ENCODE measurements at places on chromosomes 1 and 21.

DNA sequence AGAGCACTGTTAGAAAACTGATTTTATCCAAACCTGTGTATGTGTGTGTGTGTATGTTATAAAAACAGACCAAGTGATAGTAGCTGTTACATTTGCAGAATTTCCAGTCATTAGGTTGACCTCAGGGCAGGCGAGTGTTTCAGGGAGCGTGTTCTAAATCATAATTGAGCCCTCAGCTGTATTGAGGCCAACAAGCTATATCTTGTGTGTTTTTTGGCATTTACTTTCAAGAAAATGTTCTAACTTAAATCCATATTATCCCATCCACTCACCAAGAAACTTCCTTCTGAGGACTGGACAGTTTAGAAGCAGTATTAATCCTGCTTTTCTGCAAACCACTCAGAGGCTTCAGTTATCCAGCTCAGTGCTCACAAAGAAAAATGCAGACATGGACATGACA is 12.0 kb downstream of the DDAH1 start:
- DNase-seq: no peak

GRCh38 chr1:198606020-198606438 is 32.8 kb upstream of the PTPRC start:
- no peak for DNase-seq

GRCh38 chr1:203640723-203641502 is 14.3 kb downstream of the ATP2B4 start:
- no peak for DNase-seq

DNA sequence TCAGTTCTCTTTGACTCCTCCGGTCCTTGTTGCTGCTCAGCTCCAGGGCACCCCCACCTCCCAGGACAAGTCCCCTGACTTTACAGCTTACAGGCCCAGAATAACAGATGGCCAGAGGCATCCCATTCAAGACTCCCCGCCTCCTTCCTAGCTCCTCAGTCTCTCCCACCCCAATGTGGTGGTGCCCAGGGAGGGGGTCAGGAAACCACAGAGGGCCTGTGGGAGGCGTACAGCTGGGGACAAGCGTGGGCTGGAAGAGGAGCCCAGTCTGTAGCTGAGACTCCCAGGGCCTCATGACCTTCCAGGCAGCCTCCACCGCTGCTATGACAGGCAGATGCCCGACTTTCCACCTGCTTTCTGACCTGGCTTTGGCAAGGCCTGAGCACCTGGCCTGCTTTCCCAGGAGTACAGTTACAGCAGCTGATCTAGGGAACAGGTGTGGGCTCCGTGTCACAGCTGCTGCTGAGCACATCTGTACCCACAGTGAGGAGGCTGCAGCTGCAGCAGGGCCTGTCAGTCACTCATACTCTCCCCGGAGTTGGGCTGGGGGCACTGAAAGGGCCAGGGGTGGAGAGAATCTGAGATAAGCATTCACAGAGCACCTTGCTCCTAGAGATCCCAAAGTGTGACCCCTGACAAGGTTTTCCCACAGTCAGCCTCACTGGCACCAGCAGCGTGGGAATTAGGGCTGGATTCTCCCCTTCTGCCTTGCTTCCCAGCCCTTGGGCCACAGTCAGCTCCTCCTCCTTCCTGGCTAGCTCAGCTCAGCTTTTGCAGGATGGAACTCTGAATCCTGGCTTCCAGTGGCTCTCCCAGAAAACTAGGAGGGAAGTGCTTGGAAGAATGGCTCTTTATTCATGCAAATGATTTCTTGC is 7.1 kb upstream of the NAV1 start:
- no peak for DNase-seq

- no peak for DNase-seq
Observed at GRCh38 chr1:191876631-191877030, 281.6 kb upstream of the RGS18 start.

DNA sequence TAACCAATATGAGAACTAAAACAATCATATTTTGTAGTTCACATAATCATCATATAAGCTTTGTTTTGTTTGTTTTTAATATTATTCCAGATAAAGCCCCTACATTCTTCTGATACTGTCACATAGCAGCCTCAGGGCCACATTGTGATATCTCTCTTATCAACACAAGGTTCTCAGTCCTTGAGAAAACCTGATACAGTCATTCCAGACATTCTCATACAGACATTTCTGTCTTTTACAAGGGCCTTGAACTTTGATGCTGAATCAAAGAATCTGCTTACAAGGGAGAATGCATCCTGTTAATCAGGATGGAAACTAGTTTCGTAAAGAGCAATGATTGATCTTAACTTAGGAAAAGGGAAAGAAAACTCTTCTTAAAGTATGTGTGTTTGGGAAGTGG is 12.7 kb upstream of the VCAM1 start:
- DNase-seq: no peak

DNA sequence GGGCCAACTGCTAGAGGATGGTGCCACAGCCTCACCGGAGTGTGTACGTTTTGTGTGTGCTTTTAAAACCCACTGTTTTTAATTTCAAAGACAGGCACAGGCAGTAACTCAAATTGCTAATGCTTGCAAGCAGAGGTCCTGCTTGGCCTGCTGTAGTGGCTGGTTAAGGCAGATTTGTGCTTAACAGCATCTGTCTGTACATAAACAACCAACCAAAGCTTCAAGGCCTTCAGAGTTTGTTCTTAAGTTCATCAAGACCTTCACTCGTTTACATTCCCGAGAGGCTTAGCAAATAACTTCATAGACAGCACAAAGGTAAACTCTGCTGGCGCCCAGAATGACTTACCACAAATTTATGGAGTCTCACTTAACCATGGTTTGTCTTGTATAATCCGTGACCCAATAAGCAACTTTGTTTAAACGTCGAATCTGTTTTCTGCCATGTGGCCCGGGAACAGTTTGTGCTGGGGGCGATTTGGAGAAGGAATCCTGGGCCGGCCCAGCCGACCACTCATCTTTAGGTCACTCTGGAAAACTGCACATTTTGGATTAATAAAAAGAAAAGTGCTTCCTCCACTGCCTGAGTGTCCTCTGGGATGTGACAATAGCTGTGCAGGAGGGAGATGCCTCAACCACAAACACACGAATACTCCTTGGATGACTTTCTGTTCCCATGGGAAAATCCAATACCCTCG is 58.1 kb downstream of the CAPZB start:
- no peak for DNase-seq

DNA sequence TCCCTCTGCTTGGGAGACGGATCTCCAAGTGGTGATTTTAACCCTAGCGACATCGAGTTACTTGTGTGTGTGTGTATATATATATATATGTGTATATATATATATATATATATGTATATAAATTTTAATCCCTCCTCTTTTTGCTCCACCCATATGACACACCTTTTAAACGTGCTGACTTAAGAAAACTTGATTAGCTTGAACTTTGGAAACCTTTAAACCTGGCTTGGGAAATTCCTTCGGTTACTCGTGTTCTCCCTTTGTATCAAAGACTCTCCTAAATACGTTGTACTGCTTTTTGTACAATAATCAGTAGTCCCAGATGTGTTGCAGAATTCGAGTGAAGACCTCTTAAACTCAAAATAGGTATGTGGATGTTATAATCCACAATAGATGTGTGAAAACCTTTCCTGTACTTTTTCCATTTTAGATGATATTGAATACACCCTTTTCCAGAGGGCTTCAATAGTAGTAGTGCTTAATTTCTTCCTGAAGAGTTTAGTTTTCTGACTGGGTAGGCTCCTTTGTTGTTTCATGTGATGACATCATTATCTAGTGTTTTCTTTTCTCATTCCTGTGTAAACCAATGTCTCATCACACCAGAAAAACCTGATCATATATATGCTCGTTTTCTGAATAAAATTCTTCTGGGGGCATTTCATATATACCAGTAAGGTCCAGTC is 1.4 kb downstream of the RNF11 start:
- DNase-seq: no peak

DNA sequence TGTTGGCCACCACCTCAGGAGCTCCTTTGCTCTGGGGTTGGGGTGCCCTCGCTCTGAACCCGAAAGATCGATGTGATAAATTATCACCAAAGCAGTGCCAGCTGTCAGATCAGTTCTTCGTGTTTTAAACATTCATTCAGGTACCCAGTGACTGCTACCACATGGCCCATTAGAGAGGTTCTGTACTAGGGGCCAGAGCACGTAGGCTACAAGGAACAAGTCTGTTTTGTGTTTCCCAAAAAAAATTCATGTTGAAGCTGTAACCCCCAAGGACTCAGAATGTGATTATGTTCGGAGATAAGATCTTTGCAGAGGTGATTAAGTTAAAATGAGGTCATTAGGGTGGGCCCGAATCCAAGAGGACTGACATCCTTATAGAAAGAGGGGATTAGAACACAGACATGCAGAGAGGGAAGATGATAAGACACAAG is 526.9 kb downstream of the NPHP4 start:
- no peak for DNase-seq

DNA sequence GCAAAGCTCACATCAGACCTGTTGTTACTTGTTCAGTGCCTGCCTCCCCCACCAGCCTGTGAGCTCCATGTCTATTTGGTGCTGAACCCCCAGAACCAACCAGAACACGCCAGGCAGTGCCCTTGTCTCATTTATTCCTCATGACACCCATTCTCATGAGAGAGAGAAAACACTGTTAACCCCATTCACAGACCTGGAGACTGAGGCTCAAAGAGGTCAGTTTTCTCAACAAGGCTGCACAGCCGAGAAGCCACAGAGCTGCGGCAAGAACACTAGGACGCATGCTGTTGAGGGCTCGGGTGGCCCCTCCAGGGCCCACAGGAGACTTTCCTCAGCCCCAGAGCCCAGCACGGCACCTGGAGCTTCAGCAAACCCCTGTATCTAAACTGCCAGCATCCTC is 13.1 kb downstream of the KCNN3 start:
- no peak for DNase-seq

GRCh38 chr1:59598120-59598440 is 216.7 kb upstream of the HOOK1 start:
- DNase-seq: no peak

- no peak for DNase-seq
Observed at GRCh38 chr1:195872376-195872775, 735.9 kb downstream of the KCNT2 start.

DNA sequence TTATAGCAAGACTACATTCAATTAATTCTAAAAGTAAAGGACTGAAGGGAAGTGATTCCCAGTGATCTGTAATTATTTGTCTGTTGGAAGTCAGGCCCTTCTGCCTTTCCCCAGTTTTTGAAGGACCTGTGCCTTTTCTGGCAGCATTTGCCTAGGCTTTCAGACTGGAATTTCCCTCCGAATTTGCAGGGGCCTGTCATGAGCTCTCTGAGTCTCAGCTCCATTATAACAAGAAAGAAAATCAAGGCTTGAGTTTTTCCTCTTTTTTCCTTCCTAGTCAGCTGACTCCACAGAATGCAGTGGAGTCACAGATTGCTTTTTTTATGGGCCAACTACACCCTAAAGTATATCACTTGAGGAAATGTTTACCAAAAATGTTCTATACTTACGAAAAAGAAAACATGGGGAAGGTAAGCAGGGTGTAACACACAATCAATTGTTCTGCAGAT is 1.1 kb downstream of the NR5A2 start:
- no peak for DNase-seq

- no peak for DNase-seq
Observed at GRCh38 chr1:70892930-70893329, 154.7 kb downstream of the PTGER3 start.

GRCh38 chr1:190904091-190904695 is 426.5 kb upstream of the BRINP3 start:
- DNase-seq: no peak

- no peak for DNase-seq
Observed at GRCh38 chr1:204356997-204357396, 2.7 kb downstream of the PLEKHA6 start.

GRCh38 chr1:210233495-210234328 is 1.1 kb downstream of the SERTAD4 start:
- no peak for DNase-seq

- DNase-seq: no peak
Observed at GRCh38 chr1:204859861-204860267, 10.8 kb upstream of the NFASC start.

- no peak for DNase-seq
Observed at GRCh38 chr21:45927032-45927431, 54.5 kb upstream of the COL6A1 start.

DNA sequence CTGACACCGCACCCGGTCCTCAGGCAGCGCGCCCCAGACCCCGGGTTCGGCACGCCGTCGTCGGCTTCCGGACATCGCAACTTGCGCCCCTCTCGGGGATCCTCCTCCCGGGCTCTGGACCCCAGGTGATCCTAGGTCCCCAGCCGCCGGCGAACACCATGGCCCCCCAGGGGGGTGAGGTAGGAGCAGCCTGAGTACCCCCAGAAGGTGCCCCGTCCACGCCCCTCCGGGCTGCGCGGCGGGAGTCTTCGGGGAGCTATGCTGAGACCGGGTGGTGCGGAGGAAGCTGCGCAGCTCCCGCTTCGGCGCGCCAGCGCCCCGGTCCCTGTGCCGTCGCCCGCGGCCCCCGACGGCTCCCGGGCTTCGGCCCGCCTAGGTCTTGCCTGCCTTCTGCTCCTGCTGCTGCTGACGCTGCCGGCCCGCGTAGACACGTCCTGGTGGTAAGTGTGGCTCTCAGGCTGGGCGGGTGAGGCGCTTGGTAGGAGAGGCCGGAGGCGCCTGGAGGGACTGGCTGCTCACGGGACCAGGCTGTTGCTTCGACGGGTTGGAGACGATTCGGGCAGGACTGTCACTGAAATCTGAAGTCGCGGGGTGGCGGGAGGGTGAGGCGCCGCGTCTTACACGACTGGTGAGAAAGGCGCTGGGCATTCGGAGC is 367 bp downstream of the WNT2B start:
- no peak for DNase-seq

DNA sequence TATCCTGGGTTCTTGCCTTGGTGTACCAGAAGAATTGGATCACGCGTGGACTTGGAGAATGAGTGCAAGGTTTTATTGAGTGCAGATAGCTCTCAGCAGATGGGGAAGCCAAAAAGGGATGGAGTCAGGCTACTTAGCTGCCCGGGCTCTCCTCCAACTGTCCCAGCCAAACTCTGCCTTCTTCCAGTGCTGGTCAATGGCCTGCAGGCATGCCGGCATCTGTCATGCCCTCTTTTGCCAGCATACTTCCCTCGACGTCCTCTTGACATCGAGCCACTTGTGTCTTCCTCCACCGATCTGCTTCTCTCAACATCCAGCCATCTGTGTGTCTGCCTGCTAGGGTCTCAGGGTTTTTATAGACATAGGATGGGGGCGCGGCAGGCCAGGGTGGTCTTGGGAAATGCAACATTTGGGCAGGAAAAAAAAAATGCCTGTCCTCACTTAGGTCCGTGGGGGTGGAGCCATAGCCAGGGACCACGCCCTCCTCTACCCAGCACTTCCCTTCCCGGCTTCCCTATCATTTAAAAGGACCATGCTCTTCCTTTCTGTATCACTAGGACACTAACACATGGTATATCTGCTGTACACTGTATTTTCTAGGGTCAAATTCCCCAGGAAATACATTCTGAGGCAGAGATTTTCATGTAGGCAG is 47.0 kb upstream of the BCAR3 start:
- DNase-seq: no peak
